Vagina (tissue), 2 donors: ENCODE measurements at places on chromosomes 2 and 18.

GRCh38 chr18:51150113-51150700 lies 47.3 kb downstream of the MEX3C start:
- DNase-seq: no peak

- DNase-seq: no peak
Measured at GRCh38 chr18:54720620-54721019, 107.7 kb upstream of the RAB27B start.

DNA sequence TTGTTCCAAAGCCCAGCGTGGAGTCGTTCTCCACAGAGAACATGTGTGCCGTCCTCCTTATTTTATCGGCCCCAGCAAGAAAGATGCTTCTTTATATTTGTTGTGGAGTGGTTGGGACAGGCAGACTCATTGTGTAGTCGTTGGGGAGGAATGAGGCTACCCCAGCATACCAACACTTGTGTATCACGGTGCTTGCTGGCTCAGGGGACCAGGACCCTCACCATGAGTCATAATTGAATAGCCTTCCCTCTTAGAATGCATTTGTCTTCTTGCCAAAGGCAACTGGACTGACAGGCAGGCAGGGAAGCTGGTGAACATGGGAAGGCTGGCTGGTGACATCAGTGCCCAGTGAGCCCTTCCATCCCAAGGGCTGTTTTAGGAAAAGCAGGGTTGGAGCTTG lies 4.7 kb downstream of the CAPN10 start:
- no peak for DNase-seq

DNA sequence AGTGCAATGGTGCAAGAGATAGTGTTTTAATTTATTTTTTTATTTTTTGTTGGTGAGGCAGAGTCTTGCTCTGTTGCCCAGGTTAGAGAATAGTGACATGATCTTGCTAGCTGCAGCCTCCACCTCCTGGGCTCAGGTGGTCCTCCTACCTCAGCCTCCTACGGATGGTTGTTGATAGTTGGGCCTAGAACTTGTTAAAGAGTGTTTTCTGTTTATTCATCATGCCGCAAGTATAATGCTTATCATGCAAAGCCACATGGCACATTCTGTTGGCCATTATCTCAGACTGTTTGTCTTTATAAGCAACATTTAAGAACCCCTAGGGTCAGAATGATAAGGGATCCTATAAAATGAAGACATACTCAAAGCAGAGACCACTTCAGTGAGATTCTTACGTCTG lies 1.7 kb downstream of the UGGT1 start:
- no peak for DNase-seq

DNA sequence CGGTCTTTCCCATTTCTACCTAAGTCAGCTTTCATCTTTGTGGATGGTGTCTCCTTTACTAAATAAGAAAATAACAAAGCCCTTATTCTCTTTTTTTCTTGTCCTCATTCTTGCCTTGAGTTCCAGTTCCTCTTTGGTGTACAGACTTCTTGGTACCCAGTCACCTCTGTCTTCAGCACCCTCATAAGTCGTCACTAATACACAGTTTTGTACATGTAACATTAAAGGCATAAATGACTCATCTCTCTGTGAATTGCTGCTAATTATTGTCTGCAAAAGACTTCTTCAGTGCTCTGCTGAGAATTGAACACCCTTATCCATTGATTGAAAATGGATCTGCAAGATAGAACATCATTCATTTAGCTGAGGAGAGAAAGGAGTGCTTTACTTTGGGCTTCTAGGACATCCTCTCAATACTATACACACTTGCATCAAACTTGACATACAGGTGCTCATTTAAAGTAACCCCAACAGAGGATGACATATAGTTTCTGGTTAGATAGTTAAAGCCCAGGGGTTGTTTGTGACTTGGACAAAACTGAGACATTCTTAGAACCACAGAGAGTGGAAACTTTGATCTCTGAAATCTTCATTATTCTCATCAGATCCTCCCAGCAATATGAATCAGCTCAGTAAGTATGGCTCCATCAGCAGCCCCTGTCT lies 97.0 kb downstream of the XRCC5 start:
- no peak for DNase-seq

- DNase-seq: no peak
Measured at GRCh38 chr2:28068088-28068487, 177.6 kb downstream of the BABAM2 start.

DNA sequence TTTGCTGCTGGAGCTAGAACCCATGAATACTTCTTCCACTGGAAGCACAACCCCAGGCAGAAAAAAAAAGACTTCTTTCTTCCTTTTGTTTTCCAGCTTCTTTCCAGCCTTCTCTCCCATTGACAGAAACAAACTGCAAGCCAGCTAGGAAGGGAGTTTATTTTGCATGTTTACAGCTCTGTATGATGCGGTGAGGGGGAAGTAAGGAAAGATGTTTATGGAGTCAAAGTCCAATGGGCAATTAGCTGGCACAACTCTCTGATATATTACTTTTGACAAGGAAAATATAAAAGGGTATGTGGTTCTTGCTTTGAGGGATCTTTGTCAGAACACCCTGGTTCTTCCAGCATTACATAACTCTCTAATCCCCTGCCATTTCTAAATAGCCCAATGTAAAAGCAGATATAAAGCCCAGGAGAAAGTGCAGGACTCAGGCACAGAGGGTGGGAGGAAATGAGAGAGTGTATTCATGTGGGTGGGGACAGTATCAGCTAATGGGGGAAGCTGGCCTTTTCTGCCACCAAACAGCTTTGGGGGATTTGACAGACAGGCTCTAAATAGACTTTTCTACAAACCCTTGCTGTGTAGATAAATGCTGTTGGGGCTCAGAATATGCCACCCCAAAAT lies 9.3 kb upstream of the NMS start:
- DNase-seq: no peak

GRCh38 chr2:99600981-99601651 lies 111.3 kb upstream of the REV1 start:
- no peak for DNase-seq
